ENCODE measurements at places on chromosomes 1 and 21. TPM values are rescaled to one million over a fixed set of nuclear protein-coding genes. Genes with fewer than 3 reads are reported as not detected.

The RPS8 gene
- 1,433 TPM for total RNA-seq

The FCGR2B gene
- not detected for total RNA-seq

GRCh38 chr1:1272341-1273208 is 1.1 kb downstream of the UBE2J2 start:
- no peak for DNase-seq

The ZNF683 gene
- not detected for total RNA-seq

DNA sequence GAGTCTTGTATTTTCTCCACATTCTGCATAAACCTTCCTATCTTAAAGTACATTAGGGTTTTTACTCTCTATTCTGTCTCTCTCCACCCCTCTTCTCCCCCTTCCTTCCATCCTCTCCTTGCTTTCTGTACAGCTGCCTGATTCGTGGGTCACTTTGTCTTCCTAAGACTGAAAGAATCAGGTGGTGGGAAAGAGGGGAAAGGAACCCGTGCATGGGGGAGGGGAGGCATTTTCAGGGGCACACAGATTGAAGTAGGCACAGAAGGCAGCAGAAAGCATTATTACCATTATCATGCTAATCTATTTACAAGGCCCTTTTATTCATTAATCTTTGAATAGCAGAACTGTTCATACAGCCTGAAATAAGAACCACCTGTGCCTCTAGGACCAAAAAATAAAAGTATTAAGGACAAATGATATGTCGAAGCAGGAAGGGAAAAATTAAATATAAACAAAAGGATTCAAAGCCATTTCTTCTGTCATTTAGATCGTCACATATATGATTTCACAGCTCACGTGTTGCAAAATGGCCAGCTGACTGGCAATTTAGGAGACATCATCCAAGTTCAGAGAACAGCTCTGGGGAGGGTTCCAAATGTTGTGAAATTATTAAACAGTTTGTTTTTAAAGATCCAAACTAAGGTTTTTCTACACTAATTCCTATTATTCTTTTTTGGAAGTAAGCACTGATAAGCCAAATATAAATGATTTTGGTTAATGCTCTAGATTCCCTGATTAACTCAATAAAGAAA is 154.6 kb downstream of the PBX1 start:
- DNase-seq, result no peak

- DNase-seq, result no peak
Observed at GRCh38 chr1:203306965-203307541, 1.7 kb downstream of the BTG2 start.

The GJC2 gene
- total RNA-seq, result 0.53 TPM

The ILF2 gene
- 241 TPM for total RNA-seq

DNA sequence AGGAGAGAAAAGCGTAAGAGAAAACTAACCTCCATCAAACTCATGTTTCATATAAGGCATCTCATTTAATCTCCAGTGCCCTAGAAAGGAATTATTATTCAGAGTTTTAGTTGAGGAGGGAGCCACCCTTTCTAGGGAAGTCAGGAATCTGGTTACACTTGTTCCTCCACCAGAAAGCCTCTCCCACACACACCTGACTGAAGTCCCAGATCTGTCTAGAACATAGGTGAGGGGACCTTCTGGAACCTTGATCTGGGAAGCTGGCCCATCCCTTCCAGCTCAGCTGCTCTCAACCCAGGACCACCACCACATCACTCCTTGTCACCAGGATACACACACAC is 1.9 kb upstream of the DENND2D start:
- DNase-seq, result no peak

- DNase-seq, result no peak
Observed at GRCh38 chr1:115454837-115455511, 116.9 kb upstream of the NGF start.

DNA sequence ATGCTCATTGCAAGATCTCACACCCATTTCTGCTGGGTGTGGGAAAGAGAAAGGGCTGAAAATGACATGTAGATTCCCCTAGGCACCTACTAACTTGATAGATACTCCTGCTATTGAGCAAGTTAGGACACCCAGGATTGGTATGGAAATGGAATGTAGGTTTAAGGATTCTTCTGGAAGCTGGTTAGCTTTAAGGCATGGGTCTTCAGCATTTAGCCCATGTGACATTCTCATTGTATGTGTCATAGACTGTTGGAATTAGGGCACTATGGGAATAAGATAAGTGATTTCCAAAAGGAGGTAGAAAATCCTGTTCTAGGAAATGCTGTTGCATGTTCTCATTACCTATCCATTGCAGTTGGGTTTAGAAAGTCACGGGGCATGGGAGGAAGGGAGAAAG is 76.2 kb downstream of the DISC1 start:
- no peak for DNase-seq

DNA sequence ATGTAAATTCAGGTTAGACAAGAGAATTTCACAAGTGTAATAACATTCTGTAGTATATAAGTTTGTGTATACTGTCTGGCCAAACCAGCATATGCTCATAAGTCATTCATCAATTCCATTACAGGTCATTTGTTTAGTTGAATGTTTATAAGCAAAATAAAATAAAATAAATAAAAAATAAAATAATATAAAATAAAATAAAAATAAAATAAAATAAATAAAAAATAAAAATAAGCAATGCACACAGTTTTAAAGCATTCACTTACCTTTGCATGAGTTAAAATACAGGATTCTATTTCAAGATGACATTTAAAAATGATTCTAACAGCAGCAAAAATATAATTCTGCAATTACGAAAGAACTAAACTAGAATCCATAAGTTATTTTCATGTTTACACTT is 9.9 kb downstream of the PODN start:
- no peak for DNase-seq

GRCh38 chr1:55947446-55947845 is 631.9 kb downstream of the PLPP3 start:
- DNase-seq, result no peak

The KRTAP13-2 gene
- total RNA-seq, result not detected

The PIGC gene
- 19.3 TPM for total RNA-seq

GRCh38 chr1:100469578-100469977 is 68.4 kb upstream of the GPR88 start:
- DNase-seq, result no peak

DNA sequence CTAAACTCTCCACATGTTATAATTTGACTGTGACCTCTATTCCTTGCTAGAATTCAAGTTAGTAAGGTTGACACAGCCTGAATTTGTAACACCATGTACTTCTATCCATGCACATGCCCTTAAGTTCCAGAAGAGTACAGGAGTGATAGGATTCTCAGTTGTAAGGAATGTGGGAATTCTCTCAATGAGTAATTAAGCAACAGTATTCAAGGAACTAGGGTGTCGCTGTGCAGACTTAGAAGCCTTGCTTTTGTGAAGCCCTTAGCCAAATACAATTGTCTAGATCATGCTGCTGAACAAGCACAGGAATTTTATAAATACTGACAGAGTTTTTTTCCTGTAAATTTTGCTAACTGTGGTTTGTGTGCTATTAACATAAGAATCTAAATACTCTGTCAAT is 276.3 kb upstream of the PTBP2 start:
- DNase-seq, result no peak

- no peak for DNase-seq
Observed at GRCh38 chr1:23718482-23718881, 24.8 kb upstream of the ELOA start.

- no peak for DNase-seq
Observed at GRCh38 chr1:102500758-102501157, 504.0 kb upstream of the OLFM3 start.

- no peak for DNase-seq
Observed at GRCh38 chr1:180616439-180616838, 15.4 kb upstream of the XPR1 start.

DNA sequence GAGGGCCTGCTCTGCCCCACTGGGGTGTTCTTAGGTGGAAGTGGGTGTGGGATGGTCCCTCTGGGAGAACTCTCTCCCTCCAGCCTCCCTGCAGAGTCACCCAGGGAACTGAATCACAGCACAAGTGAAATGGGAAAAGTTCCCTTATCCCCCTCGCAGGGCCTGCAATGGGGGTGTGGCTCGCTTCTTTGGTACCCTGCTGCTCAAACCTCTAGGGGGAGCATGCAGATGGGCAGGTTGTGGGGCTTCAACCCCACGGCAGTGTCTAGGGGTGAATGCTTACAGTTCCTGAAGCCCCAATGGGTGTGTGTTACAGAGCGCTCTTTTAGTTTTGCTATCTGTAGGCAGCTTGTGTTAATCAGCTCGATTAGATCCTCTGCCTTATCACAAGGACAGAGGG is 59.0 kb upstream of the TINAGL1 start:
- DNase-seq, result no peak

DNA sequence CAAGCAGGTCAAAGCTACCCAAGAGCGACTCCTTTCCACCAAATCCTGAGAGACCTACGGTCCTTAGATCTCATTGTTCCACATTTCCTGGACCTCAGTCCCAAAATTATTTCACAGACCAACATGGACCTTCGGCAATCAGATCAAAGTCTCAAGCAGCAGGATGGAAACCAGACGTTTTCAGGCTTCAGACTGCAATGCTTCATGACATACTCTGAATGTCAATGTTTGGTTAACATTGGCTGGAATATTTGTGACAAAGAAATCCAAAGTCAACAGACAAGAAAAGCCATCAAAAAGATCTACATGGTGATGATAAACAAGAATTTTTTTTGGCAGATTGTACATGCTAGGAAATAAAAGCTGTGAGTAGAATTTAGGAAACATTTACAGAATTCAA is 1057.3 kb downstream of the ADGRL2 start:
- no peak for DNase-seq

DNA sequence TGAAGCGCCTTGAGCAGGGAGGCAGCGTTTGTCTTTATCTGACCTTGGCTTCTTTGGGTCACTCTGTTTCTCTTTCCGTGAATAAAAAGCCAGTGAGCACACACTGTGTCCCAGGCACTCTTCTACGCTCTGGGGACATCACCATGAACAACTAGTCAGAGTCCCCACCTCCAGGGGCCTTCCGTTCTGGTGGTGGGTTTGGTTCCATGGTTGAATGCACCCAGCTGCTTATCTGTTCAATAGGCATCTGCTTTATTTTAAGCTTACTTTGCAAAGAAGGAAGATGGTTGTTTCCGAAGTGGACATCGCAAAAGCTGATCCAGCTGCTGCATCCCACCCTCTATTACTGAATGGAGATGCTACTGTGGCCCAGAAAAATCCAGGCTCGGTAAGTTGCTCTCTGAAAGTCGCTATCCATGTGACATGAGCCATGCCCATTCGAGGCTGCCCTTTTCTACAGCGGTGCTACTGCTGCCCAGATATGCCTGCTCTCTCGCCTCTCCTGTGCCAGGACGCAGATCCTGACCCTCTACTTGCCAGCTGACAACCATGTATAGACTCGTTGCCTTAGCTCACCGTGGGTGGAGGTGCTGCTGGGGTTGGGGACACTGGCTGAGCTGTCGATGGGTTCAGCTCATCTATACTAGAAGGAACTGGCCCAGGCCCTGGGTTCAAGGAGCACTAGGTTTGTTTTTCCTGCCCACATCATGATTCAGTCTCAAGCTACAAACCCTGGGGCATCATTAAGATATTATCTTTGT is 5.9 kb downstream of the MX1 start:
- DNase-seq, result no peak

DNA sequence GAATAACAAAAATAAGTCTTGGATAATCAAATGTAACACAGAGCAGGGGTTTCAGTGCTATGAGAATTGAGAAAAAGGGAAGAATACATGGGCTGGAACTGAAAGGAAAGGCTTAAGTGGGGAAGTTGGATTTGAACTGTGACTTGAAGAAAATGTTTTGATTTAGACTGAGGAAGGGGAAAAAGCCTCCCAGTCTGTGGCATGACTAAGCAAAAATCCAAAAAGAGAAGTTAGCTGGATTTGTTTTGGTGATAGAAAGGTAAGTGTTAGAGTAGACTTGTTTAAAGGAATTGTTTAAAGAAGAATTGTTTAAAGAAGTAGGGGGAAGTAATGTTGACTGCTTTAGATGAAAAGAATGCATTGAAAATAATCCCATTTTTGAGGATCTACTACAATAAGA is 46.0 kb downstream of the KCNK2 start:
- no peak for DNase-seq

DNA sequence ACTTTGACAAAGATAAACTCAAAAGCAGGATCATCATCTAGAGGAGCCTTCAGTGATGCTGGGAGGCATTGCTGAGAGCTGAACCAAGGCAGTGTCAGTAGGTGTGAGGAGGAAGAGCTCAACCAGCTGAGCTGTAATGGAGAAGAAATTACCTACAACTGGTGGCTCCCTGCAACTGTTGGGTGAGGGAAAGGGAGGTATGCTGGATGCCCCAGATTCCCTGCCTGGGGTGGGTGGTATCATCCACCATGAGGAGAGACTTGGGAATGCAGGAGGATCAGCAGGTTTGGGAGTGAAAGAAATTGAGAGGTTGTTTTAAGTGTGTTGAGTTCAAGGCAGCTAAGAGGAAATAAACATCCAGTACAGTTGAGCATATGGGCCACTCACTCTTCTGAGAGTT is 199.8 kb downstream of the DNM3 start:
- DNase-seq, result no peak

GRCh38 chr1:33905241-33905640 is 41.4 kb downstream of the HMGB4 start:
- no peak for DNase-seq

The RASSF5 gene
- total RNA-seq, result 1.1 TPM

- DNase-seq, result no peak
Observed at GRCh38 chr1:232486454-232487207, 143.3 kb downstream of the SIPA1L2 start.

GRCh38 chr1:12387641-12388040 is 157.8 kb downstream of the VPS13D start:
- no peak for DNase-seq

The AGRN gene
- total RNA-seq, result 382 TPM

The MEGF6 gene
- 57.6 TPM for total RNA-seq

DNA sequence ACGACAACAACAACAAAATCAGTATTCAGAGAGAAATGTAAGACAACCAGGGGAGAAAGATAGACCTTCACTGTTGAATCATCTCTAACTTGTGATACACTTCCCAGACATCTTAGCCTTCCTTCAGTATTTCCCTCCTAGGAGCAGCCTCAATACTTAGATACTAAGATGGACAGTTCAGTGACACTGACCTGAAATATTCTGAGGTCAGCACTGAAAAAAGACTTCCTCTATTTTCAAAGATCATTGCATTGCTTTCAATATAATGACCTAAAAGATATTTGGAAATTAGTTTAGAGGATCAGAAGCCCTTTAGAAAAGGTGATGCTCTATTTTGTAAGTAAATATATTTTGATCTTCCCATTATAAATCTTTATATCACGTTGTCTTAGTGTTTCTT is 101.0 kb downstream of the MRPL39 start:
- DNase-seq, result no peak

DNA sequence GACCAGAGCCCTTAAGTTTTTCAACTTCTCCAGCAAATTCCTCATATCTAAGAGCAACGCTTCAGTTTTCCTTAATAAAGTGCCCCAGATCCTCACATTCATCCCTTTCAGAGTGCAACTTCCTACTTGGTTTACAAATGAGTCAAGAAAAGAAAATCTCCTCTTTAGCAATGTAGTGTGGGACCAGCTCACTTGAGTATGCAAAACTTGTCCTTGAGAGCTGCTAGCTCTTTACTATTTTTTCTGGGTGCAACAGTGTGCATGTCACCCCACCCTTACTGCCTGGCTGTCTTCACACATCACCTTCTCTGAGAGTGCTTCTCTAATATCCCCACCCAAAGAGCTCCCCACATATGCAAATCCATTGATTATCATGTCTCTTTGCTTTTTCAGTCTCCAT is 203.1 kb upstream of the CAMK1G start:
- DNase-seq, result no peak

Measured in glomerular endothelial cell (primary cell).